CD4-positive, alpha-beta T cell treated with Interferon alpha-2 for 1 hour (primary cell): ENCODE measurements at places on chromosomes 16 and 17.
A peak's percentile ranks its signal among the peaks of the same experiment; 100 is the strongest.

- DNase-seq = no peak
Observed at GRCh38 chr17:29674281-29674680, 51.6 kb upstream of the CORO6 start.

GRCh38 chr17:78788451-78788850 lies 6.4 kb upstream of the CYTH1 start:
- no peak for DNase-seq

- DNase-seq = no peak
Observed at GRCh38 chr16:11155284-11155806, 100.7 kb downstream of the SOCS1 start.

GRCh38 chr17:69485251-69485661 lies 70.8 kb downstream of the MAP2K6 start:
- no peak for DNase-seq

GRCh38 chr17:4472286-4472685 lies 26.4 kb upstream of the SPNS2 start:
- DNase-seq = no peak

- no peak for DNase-seq
Observed at GRCh38 chr17:48045316-48046001, 2.7 kb upstream of the NFE2L1 start.

- DNase-seq = no peak
Observed at GRCh38 chr17:41813152-41813680, 412 bp downstream of the FKBP10 start.

DNA sequence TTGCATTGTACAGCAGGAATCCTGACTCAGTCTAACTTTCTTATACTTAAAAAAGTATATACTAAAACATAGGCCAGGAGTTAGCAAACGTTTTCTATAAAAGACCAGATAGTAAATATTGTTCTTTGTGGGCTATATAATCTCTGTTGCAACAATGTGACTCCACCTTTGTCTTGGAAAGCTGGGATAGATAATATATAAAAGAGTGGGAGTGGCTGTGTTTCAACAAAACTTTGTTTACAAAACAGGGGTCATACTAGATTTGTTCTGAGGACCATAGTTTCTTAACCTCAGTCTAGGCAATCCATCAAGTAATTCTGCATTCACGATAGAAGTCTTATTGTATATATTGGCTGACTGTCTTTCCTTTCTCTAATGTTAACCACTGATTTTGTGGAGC lies 9.0 kb upstream of the TBC1D3B start:
- no peak for DNase-seq

DNA sequence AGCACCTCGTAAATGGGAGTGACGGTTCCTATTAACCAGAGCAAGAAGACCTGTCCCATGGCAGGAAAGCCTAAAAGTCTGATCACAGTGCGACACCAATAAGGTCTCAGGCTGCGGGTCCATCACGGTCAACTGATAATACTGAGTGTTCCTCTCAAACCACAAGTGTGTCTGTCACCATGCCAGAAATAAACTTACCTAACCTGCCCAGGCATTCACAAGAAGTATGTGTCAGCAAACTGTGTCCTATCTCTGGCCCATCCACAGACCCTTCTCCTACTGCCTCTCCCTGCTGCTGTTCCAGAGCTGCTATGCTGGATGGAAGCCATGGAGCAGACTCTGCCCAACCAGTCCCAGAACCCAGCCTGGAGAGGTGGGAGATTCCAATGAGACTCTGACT lies 73.5 kb downstream of the ZNF423 start:
- DNase-seq = no peak

DNA sequence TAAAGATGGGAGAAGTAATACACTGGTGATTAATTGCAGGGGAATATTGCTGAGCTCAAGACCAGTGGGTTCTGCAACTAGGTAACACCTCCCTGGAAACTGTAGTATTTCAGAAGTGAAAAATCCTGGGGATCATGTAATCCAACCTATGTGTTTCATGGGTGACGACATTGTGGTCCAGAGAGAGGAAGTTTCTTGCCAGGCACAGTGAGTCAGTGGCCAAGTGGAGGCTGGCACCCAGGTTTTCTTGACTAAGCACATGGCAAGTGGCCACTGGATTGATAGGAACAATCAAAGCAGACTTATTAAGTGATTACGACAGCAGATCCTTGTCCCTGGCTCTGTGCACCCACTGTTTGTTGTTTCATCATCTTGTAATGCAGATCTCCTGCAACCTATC lies 14.6 kb upstream of the CIITA start:
- DNase-seq = peak; percentile 72

GRCh38 chr16:84673203-84673535 lies 24.9 kb downstream of the KLHL36 start:
- DNase-seq = no peak

GRCh38 chr17:67245694-67246402 lies 852 bp upstream of the HELZ start:
- peak; percentile 26 for DNase-seq

- DNase-seq = peak; percentile 79
Observed at GRCh38 chr16:11312718-11313492, 31.8 kb upstream of the PRM1 start.

DNA sequence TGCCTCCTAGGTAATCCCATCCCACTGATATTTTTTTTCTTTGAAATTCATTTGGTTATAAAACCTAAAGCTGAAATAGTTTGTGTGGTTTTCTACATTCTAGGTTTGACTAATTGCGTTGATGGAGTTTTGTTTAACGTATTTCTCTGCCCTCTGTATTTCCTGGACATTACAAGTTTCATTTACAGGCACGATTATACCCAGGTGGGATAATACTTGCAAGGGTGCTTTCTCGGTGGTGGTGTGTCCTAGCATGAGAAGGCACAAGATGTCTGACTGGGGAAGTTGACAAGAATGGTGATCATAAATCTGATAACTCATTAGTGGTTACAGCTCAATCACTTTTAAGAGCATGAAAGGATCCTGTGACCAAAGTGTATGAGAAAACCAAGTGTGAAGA lies 45.0 kb downstream of the DYNLRB2 start:
- no peak for DNase-seq

- no peak for DNase-seq
Observed at GRCh38 chr16:84774810-84775209, 45.0 kb upstream of the CRISPLD2 start.

GRCh38 chr16:88747588-88748301 lies 37.3 kb downstream of the PIEZO1 start:
- peak; percentile 33 for DNase-seq

DNA sequence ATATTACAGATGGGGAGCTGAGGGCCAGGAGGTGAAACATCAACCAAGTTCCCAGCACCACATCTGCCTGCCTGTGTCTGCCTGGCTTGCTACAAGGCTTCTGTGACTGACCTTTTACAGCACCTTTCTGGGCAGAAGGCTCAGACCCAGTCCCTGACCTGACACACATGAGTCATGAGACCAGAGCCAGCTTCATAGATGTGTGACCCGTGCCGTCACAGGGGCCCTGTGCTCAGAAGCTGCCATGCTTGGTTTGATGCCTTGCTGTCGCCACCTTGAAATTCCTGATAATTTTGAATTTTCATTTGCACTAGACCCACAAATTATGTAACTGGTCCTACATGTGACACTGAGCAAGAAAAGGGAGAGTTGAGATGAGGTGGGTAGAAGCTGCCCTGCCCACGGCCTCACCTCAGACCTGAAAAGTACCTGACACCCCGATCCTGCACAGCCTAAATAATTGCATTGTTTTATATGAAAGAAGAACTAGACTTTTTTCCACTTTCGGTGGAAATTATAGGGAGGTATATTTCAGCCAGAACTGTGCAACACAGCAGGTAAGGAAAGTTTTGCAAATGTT lies 13.3 kb upstream of the PECAM1 start:
- DNase-seq = no peak

GRCh38 chr16:54402270-54402669 lies 115.7 kb upstream of the IRX3 start:
- DNase-seq = no peak

- DNase-seq = no peak
Observed at GRCh38 chr16:18834864-18835263, 33.5 kb upstream of the ARL6IP1 start.

DNA sequence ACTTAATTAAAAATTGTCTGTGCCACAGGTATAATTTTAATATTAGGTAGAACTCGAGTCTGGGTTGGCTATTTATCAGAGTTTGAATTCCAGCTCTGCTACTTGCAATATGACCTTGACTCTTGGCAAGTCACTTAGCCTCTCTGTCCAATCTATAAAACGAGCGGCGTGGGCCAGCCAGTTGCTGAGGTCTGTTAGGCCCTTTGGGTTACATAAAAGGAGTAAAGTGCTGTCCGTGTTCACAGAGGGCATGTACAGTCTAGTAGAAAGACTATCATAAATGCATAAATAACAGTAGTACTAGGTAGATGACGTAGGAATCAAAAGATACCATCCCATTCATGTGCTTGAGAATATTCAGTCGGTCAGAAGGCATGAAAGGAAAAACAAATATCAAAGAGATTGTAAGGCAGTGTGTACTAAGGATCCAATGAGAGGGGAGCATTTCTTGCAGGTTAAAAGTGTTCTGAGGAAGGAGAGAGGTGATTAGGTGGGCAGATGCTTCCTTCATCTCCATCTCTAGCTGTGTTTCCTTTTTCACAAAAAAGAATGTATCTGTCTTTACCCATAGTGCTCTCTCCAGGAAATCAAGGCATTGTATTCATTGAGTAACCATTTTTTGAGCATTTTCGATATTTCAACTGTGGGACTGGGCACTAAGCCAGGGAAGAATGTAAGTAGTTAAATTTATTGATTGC lies 2.4 kb downstream of the TNRC6A start:
- DNase-seq = no peak

- no peak for DNase-seq
Observed at GRCh38 chr17:60079401-60080243, 901 bp upstream of the HEATR6 start.

- DNase-seq = no peak
Observed at GRCh38 chr17:80919331-80920311, 72.0 kb upstream of the CHMP6 start.

DNA sequence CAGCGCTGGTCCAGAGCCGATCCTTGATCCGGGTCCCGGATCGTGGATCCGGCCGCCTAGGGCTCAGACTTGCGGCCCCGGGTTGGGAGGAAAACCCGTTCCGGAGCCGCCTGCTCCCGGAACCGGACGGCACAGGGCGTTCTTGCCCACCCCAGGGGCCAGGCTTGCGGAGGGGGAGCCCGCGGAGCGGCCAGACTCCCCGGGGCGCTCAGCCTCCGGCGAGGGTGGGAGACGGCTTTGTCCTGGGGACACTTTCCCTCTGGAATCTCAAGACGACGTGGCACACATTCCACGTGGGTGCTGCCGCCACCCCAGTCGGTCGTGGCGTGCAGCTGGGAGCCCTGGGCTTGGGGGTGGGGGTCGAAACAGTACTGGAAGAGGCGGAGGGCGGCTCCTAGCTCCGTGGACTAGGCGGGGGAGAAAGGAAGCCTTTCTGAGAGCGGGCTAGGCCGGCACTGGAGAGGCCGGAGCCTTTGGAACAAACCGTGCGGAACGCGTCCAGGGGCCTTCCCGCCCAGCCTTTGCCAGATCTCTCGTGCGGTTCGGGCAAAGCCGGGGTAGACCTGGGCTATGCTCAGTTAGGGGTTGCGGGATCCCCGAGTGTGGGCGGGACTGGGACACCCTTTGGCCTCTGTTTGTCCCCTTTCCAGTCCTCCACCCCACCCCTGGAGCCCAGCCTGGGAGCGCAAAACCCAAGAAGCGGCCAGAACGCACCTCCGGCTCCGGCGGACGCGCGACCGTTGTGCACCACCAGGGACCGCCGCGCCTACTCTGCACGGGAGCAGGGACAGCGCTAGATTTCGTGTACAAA lies 26.5 kb downstream of the SREBF1 start:
- DNase-seq = no peak

DNA sequence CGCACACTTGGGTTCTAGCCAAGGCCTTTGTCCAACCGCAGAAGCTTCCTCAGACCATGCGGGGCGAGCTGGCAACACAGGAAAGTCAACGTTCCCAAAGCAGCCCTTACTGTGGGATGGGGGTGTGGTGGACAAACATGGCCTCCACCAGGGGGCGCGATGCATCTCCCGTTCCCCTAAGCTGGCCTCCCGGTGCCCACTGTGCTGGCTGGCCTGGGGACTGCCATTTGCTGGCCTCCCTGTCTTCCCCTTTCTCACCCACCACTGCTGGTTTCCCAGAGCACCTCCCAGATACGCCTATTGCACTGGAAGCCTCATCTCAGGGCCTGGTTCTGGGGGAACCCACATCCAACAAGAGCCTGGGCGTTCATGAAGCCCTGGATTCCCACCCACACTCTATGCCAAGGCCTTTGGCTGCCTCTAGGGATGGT lies 145.3 kb downstream of the IRF8 start:
- DNase-seq = peak; percentile 14

DNA sequence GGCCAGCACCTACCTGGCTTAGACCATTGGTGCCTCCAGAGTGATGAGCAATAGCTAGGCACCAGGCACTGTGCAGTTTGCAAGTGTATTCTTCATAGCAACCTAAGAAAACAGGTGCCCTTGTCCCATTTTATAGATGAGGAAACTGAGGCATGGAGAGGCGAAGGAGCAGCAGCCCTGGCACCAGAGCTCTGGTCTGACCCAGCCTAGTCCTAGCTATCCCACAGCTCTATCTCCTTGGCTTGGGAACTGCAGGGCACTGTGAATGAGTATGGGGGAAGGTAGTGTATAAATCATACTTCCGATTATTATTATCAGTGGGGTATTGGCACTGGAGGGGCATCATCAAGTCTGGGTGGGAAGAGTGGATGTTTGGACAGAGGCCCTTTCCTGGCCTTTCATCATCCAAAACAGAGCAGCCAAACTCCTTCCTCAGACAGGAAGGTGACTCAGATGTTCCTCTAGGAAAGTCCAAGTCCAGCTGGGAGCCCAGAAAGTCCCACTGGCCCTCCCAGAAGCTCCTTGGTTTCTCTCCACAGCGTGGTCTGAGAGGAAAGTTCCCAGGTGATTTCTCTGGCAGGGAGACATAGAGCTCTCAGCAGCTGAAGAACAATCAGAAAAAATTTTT lies 32.0 kb upstream of the PLLP start:
- no peak for DNase-seq

DNA sequence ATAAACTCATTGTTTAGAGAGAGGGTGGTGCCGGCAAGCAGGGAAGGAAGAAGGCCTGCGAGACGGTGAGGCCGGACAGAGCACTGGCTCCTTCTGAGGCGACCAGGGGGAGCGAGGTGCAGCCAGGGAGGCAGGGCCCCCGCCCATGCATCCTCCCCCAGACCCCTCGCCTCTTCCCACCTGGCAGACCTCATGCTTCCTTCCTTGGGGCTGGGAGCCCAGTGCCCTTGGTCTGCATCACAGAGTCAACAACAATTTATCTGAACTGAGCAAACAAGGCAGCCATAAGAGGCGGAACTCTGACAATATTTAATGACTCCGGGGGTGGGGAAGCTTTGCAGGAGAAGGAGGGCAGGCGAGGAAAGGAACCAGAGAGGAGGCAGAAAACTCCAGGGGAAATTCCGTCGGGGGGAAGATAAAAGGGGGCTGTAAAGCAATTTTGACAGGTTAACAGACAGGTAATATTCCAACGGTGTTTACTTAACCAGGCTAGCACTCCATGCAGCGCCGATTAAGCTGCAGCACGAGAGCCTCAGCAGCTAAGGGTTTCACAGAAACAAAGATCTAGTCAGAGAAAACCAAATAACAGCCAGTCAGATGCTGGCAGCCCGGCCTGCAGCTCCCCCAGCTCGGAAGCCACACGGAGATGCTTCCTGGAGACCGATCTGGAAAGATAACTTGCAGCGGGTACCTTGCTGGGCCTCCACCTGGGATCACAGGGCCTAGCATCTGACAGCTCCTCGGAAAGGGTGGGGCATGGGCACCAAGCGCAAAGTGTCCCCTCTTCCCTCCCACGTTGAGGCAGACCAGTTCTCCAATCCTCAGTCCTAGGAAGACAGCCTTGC lies 398.2 kb downstream of the SOX9 start:
- no peak for DNase-seq
